ENCODE measurements at places on chromosomes 5 and 9.

GRCh38 chr9:30723656-30724055, 1660.8 kb upstream of the ACO1 start:
- DNase-seq, result no peak

DNA sequence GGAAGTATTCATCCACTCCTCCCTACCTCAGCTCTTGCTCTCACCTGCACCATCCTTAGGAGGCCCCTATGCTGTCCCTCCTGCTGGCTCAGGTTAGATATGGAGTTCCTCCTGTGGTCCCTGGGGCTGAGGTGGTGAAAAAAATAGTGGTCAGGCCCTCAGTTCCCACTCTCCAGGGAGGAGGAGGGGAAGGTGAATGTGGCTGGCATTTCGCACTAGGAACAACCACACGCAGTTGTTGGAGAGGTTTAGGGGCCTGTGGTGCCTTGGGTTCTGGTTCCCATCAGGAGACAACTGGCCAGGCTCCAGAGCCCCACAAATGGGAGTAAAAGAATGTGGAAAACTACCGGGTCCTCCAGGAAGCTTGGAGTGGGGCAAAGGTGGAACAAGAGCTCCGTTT, 81.7 kb upstream of the HSPA9 start:
- no peak for DNase-seq

GRCh38 chr9:98536542-98537173, 172.1 kb downstream of the GABBR2 start:
- DNase-seq, result no peak

DNA sequence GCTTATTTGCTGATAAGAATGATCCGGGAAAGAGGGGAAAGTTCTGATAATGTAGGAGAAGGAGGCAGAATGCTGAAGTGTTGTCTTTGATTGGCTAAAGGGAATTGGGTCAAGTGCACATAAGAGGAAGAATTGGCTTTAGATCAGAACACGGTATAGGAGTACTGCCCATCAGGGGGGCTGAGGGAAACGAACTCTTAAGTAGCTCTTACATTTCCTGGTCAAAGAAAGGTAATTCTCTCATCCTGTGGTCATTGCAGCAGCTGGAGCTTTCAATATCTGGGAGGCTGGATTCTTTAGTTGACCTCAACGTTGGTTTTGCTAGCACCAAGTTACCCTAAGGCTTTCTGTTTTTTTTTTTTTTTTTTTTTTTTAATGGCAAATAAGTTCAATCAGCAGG, 178.7 kb upstream of the NR3C1 start:
- DNase-seq, result no peak

GRCh38 chr9:86005253-86005775, 64.4 kb downstream of the NAA35 start:
- DNase-seq, result no peak

GRCh38 chr5:167578977-167579692, 712.3 kb upstream of the WWC1 start:
- no peak for DNase-seq

DNA sequence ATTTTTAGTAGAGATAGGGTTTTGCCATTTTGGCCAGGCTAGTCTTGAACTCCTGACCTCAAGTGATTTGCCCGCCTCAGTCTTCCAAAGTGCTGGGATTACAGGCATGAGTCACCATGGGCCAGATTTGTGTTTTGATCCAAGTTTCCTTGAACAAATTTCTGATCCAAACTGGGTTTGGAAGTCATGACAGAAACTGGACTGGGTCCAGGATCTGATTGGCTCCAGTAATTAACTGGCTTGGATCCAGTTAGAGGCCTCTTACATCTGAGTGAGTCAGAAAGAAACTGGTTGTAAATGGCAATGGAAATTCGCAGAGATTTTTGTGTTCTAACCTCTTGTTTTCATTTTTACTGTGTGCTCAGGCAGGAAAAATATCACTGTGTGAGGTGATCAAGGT, 141.6 kb downstream of the SLC25A46 start:
- DNase-seq, result no peak

DNA sequence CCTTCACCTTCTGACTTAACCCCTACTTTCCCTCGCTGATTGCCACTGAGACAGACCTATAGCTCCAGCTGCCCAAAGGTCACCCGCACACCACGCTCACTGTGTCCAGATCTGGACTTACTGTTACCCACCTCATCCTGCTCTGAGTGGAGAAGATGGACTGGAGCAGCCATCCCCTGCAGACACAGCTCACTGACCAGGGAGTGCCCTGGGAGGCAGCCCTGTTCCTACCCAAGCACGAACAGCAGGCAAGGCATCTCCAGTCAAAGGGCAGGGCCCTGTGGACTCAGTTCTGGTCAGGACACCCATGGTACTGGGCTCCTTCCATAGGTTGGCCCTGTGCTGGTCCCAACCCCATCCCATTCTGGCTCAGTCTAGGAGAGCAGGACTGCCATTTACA, 9.5 kb upstream of the BARX1 start:
- DNase-seq, result no peak

GRCh38 chr9:109341561-109341960, 20.7 kb upstream of the EPB41L4B start:
- DNase-seq, result no peak

GRCh38 chr5:175652741-175653663, 4.9 kb upstream of the HRH2 start:
- DNase-seq, result peak; percentile 77

DNA sequence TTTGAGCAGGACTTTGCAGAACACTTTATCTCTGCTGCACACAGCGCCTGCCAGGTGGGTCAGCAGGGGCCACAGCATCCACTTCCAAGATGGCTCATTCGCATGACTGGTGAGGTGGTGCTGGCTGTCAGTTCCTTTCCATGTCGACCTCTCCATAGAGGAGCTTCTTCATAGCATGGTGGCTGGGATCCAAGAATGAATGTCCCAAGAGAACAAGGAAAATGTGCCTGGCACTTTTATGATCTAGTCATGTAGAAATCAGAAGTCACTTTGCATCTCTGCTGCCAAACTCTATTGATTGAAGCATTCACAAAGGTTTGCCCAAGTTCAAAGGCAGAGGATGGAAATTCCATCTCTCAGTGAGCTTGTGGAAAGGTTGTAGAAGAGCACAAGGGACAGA, 85.0 kb downstream of the GALNT10 start:
- no peak for DNase-seq

DNA sequence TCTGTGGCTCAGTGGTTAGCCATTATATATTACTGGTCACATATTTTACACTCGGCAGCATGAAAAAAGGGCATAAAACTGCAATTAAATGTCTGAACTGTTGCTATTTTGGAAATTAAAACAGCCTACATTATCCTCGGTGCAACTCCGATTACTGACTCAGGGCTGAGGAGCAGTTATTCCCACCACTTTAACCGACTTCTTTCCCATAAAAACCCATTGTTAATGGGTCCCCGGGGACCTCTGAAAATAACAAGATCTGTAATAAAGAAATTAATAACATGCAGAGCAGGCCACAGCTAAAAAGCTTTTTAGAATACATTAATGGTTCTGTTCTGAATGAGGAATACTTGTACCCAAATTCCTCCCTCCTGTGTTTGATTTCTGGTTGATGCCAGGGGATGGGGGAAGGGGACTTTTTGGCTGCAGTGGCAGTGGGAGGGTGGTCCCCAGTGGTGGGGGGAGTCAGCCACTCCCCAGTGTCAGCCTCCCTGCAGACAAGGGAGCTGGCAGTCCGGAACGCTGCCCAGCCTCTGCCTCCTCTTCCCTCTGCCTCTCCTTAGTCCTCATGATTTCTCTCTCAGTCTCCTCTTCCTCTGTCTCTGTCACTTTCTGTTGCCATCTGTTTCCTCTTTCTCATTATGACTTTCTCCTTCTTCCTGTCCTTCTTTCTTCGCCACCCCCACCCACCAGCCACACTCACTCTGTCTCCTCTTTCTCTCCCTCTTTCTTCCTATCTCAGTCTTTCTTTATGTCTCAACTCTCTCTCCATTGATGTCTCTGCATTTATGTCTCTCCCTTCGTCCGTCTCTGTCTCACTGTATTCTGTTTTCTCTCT, 59.0 kb upstream of the ZBTB43 start:
- no peak for DNase-seq

GRCh38 chr5:84272771-84273516, 111.7 kb downstream of the EDIL3 start:
- no peak for DNase-seq

DNA sequence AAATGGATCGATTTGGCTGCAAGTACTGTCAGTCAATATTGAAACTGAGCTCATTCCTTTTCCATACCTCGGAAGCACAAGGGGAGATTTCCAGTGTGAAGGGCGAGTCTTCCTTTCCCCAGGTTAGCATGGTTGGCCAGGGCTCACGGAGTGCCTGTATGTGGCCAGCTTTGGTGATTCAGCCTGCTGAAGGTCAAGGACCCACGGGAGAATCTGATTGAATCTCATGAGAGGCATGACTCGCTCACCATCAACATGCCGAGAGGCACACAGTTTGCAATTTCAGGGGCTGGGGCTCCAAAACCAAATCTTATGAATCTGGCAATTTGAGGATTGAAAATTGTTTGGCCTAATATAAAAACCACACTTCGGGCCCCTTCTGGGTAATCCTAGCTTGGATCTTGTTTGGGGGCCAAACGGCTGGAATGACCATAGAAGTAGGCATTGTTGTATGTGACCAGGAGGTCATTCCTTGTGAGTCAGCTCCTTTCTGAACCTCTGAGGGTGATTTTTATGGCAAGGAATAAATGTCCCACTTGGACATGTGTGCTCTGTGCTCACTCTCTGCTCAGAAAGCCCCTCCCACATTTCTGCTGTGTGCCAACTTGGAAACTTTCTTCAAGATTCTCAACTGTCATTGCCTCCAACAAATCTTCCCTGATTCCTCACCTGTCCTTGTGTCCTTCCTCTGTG, 69.8 kb downstream of the DOCK2 start:
- DNase-seq, result no peak

- no peak for DNase-seq
These were observed 192.9 kb upstream of the HMHB1 start for GRCh38 chr5:143619040-143619439.

DNA sequence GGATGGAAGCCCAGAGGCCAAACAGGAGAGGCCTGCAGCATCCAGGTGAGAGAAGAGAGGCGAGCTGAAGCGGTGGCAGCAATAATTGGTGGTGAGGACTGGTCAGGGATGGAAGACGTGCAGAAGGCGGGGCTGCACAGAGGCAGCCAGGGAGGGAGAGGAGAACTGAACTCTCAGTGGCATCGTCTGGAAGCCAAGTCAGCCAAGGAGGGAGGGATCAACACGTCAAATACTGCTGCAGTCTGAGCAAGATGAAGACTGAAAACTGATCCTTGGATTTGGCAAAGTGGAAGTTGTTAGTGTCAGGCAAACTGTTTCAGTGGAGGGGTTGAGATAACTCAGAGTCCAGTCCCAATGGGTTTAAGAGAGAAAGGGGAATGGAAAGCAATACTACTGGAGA, 145.4 kb downstream of the CDK5RAP2 start:
- DNase-seq, result no peak

GRCh38 chr9:33372900-33373299, 29.5 kb downstream of the AQP7 start:
- no peak for DNase-seq

- DNase-seq, result no peak
These were observed 174.4 kb downstream of the MARCHF11 start for GRCh38 chr5:16005225-16005624.

- DNase-seq, result no peak
These were observed 61.5 kb downstream of the RAI14 start for GRCh38 chr5:34717426-34718327.

GRCh38 chr5:144436007-144436406, 265.3 kb downstream of the KCTD16 start:
- DNase-seq, result no peak
